ENCODE measurements at places on chromosomes 16 and 17.

- DNase-seq = no peak
Measured at GRCh38 chr17:47844814-47845715, 4.0 kb upstream of the SCRN2 start.

- DNase-seq = no peak
Measured at GRCh38 chr17:39236450-39236927, 10.7 kb upstream of the STAC2 start.

DNA sequence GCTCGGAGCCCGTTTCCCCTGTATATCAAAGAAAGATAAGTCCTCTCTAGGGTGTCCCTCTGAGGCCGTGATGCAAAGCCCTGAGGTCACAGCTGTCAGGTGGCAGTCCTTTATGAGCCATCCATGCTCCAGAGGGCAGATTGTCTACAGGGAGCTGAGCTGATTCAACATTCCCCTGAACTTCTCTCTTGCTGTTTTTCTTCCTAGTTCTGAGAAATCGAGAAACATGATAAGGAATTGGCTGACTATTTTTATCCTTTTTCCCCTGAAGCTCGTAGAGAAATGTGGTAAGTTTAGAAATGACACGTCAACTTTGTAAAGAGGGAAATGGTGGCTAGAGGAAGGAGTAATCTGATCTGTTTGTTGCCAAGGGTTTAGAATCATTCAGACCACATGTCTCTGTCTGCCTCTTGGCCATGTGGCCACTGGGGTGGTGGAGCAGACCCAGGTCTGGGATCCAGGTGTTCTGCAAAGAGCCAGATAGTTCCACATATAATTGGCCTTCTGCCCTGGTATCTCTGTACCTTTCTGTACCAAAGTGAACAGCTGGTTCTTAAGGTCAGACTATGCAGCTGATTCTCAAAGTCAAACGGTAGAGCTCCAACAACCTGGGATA is 3.5 kb downstream of the CTNS start:
- peak; percentile 22 for DNase-seq

GRCh38 chr17:43619705-43620104 is 42.0 kb downstream of the MEOX1 start:
- DNase-seq = no peak

- DNase-seq = no peak
Measured at GRCh38 chr16:60459463-60459862, 1576.8 kb downstream of the CDH8 start.

GRCh38 chr16:74635303-74635702 is 28.4 kb upstream of the GLG1 start:
- no peak for DNase-seq

GRCh38 chr16:11181242-11181898 is 74.6 kb downstream of the SOCS1 start:
- no peak for DNase-seq

DNA sequence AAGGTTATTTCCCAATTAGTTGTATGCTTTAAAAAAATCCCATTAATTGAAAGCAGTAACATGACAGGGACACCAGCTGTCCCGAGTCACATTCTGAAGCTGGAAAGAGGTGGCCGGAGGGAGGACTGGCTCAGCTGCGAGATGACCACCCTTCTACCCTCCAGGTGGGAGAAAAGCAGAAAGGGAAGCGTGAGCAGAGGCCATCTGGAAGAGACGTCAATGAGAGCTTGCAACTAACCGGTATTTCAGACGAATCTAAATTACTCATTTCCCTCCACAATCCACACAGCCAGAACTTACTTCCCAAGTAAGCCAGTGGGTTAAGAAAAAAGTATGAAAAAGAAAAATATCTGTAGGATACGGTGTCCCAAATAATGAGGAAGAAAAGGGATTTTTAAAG is 28.5 kb upstream of the SLC38A8 start:
- DNase-seq = no peak

DNA sequence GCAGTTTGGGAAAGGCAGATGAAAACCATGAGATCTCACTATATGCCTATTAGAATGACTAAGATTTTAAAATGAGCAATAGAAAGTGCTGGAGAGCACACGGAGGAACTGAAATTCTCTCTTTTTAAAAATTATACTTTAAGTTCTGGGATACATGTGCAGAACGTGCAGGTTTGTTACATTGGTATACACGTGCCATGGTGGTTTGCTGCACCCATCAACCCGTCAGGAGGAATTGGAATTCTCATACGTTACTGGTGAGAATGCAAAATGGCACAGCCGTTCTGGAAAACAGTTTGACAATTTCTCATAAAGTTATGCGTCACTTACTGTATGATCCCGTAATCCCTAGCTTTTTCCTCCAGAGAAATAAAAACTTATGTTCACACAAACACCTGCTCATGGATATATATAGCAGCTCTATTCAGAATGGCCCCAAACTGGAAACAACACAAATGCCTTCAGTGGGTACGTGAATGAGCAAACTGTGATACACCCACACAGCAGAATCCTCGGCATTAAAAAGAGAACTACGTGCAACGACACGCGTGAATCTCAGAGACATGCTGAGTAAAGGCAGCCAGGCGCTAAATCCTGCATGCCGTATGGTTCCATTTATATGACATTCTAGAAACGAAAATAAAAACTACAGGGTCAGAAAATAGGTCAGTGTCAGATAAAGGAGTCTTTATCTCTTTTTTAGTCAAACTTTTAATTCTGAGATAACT is 11.8 kb downstream of the PIK3R6 start:
- no peak for DNase-seq

GRCh38 chr17:32719689-32720088 is 157.2 kb downstream of the MYO1D start:
- no peak for DNase-seq

DNA sequence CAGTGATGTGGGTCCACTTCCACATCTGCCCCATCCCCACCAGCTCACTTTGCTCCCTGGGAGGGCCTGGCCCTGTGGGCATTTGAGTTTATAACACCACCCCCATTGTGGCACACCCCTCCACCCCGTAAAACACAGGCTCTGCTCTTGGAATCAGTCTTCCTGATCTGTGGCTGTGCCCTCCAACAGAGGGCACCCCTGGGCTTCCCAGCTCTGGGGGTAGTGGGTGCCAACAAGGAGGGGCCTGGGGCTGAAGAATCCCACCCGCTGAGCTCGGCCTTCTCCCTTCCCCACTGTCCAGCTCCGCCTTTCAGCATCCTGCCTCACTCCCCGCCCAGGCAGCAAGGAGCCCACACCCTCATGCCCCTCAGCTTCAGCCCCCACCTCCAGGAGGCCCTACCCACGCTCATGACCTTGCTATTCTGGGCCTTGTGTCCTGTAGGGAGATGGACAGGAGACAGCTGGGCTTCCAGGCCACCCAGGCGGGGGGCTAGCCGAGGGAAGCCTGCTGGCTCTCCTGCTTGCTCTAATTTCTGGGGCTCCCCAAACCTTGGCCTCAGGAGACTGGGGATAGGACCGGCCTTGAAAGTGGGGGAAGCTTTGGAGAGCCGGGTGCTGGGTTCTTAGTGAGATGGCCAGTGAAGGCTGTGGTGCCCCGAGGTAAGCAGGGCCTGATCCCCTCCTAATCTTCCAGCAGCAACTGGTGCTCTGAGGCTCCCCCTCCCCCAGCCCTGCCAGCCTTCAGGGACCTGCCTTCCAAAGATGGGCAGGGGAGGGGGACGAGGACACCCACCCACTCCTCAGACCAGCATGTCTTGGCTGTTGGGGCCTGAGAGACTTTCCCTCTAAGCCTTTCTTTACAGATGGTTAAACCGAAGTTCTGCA is 2.9 kb upstream of the ATP2A1 start:
- DNase-seq = no peak

GRCh38 chr17:81307636-81308560 is 12.8 kb upstream of the SLC38A10 start:
- no peak for DNase-seq

DNA sequence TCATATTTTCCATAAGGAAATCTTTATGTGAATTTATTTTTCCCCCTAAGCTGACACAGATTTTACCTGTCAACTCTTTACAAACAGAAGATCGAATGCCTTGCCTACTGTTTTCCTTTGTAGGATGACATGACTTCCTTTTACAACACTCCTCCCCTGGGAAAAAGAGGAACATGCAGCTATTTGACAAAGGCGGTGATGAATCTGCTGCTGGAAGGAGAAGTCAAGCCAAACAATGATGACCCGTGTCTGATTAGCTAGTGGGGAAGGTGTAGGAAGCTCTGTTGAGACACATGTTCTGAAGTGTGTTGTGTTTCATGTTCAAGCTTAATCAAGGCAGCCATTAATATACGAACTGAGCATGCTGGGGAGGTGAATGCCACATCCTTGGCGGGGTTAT is 238.0 kb downstream of the PHKB start:
- DNase-seq = no peak

GRCh38 chr16:12752159-12752558 is 51.5 kb downstream of the CPPED1 start:
- no peak for DNase-seq

- DNase-seq = no peak
Measured at GRCh38 chr16:58530179-58530578, 14.9 kb downstream of the SETD6 start.

DNA sequence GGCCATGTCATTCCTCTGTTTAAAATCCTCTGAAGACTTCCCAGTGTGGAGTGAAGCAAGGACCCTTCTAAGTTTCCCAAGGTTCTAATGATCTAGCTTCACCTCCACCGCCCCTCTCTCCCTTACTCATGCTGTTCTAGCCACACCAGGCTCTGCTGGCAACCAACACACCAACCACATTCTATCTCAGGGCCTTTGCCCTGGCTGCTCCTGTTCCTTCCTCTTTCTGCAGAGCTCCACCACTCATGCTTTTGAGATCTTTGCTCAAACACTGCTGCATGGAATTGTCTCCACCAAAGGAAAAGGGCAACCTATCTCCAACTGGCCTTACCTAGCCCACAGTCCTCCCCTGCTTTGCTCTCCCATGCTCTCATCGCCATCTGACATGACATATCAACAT is 128.7 kb downstream of the XYLT1 start:
- DNase-seq = no peak
